Pons (tissue), 1 donor: ENCODE measurements at places on chromosomes 5 and 9.

DNA sequence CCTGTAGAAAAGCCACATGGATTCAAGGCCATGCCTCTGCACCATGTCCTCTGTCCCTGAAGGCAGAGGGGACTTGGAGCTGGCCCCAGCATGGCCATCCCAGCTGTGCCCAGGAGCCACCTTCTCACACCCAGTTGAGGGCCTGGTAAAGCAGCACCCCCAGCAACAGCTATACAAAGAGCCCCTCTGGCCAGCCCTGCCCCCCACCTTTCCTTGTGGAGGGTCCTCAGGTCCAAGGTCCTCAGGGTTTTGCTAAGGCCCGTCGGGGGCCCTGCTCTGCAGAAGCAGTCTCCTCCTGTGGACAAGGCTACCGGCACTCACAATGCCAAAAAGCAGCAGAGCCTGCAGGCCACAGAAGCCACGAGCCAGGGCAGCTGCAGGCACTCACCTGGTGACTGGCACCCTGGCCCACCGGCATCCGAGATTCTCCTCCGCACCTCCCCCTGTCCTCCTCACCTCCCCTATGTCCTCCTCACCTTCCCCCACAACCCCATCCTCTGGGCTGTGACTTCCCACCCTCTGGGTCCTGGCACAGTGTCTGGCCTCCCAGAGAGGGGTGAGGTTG, 39.9 kb upstream of the LPCAT1 start:
- DNase-seq, result peak; percentile 18

- peak; percentile 66 for DNase-seq
These were observed 22.2 kb upstream of the GLDC start for GRCh38 chr9:6667633-6668280.

DNA sequence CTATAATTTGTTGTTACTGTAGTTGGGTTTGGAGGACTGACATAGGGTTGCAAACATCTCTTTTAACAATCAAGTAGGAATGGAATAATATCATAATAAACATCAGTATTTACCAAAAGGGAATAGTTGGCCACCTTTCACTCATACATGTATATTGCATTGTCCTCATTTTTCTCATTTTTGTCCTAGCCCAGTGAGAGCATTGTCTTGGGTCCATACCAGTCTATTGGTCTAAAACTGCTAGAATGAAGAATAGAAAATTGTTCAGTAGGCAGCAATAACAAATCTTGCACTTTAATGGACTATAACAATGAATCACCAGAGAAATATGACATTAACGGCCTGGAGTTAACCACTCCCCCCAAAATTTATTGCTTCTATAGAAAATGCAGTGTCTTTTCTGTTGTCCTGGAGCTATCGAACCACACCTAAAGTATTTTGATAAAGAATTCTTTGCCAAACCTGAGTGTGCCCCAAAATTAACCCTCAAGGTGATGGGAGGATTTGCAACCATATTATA, 80.9 kb upstream of the IL33 start:
- no peak for DNase-seq

- DNase-seq, result no peak
These were observed 31.7 kb downstream of the SARDH start for GRCh38 chr9:133706307-133707050.

DNA sequence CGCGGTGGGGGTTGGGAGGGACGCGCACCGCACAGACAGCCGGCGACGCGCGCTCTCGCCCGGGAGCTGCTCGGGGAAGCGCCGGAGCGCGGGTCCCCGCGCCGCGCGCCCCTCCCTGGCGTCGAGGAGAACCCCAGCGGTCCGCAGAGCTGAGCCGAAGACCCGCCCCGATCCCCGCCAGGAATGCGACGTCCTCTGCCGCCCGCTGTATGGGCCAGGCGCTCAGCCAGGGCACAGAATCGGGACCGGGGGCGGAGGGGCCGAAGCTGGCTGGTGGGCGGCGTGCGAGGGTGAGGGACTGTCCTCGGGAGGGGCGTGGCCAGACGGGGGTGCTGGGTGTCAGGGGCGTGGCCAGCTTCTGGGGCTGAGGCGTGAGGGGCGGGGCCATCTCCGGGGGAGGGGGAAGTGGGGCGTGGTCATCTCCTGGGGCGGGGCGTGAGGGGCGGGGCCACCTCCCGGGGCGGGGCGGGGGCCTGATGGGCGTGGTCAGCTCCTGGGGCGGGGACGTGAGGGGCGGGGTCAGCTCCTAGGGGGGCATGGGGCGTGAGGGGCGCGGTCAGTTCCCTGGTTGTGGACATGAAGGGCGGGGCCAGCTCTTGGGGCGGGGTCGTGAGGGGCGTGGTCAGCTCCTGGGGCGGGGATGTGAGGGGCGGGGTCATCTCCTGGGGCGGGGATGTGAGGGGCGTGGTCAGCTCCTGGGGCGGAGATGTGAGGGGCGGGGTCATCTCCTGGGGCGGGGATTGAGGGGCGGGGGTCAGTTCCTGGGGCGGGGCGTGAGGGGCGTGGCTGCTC, 965 bp downstream of the PTGDS start:
- DNase-seq, result peak; percentile 88

DNA sequence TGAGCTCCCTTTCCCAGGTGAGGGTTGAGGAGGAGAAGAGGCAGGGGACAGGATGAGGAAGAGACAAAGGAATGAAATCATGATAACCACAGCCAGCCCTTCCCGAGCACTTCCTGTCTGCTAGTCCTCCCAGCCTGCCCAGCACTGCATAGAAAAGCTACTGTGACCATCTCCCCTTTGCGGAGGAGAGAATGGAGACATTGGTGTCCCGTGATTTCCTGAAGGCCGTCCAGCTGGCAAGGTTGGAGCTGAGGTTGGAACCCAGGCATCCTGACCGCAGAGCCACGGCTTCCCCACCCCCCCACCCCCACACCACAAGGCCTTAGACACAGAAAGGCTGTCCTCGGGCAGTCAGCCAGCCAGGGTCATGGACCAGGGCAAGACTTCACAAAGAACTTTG, 131.1 kb upstream of the ICE1 start:
- no peak for DNase-seq

- peak; percentile 40 for DNase-seq
These were observed 8.4 kb upstream of the RUSC2 start for GRCh38 chr9:35481347-35481975.

DNA sequence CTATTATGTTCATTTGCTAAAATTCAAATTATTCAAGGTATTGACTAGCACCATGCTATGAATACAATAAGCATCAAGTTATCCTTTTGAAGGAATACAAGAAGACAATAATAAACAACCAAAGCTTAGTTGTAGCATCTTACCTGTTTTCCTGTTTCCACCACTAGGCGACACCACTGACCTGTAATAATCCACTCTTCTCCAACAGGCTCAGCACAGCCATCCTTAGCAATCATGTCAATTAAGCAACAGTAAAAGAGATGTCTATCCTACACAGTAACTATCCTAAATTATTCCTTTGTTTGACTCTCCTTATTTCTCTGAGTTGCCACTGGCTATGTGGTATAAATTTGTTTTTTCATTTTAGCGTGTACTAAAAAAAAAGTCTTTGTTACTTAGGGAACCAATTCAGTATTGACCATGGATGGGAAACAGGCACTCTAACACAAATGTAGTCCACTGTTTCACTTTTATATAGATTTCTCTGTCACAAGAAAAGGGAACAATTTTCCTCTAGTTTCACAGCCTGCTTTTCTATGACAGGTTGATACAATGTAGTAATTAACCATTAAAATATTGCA, 46.2 kb downstream of the PCA3 start:
- peak; percentile 88 for DNase-seq

- no peak for DNase-seq
These were observed 28.9 kb upstream of the KCNN2 start for GRCh38 chr5:114332925-114333324.

DNA sequence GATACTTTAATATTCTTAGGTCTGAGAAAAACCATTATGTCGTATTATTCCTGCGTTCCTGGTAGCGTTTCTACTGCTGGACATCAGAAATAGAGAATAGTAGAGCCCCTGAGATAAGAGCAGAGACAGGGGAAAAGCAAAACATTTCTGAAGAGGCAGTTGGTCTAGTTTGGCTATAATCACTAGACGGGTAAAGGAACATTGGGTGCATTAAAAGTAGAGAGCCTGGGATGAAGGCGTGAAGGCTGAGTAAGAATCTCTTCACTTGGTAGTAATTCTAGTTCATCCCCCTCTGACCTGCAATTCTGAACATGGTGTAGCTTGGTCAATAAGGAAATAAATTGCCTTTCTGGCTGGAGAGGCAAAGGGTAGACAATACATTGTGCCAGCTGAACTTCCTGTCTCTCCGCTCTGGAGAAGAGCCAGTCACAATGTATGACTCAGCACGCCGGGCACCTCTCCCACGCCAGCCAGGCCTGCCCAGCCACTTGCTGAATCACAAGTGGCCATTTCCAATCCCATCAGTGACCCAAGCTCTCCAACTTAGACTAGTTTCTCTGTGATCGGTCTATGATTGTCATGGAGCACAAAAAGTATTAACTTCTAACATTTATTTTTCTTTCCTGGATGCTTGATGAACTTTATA, 75.4 kb downstream of the STK32A start:
- DNase-seq, result peak; percentile 47

DNA sequence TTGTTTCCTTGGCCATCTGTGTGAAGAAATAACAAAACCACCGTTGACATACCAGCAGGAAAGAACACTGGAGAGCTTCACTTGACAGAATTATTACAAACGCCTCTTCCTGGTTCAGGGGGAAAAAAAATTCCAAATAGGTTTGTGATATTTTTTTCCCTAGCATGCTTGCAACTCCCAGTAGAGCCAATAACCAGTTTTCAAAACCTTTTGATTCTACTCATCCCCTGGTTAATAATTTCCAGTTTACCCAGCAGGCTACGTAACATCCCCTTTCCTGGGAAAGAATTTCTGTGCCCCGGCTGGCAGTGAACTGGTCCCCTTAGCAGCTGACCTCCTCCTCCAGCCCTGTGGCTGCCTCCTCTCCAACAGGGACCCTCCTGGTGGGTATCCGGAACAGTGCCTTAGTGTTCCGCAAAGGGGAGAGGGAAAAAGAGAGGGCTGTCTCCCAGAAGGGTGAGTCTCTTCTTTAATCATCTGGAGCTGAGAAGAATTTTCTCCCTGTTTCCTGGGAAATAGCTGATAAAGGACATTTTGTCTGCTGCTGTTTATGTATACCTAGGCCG, 72.8 kb upstream of the BOD1 start:
- peak; percentile 42 for DNase-seq

- no peak for DNase-seq
These were observed 2.1 kb upstream of the OSMR start for GRCh38 chr5:38843665-38844064.

GRCh38 chr9:126838895-126839294, 21.5 kb upstream of the ZBTB34 start:
- no peak for DNase-seq

- DNase-seq, result no peak
These were observed 53.1 kb downstream of the MRPL36 start for GRCh38 chr5:1746371-1747078.

DNA sequence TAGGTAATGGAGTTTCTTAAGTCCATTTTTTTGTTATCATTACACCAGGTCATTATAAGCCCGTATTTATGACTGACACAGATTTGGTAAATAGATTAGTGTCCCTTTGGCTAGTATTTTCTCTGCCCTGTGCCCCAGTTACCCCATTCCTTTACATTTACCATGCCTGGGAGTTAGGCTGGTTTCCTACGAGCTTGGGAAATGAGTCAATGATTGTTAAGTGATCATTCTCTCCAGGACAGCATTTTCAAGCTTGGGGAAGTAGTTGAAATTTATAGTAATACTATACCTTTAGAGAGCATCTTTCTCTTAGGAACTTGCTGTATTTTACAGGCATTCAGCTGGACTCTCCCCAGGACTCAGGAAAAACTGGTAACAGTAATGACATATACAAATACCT, 573.1 kb downstream of the TLE4 start:
- no peak for DNase-seq

GRCh38 chr9:69131682-69132081, 42.4 kb upstream of the TJP2 start:
- DNase-seq, result no peak

- DNase-seq, result peak; percentile 70
These were observed 14.7 kb upstream of the CCIN start for GRCh38 chr9:36154331-36154952.

DNA sequence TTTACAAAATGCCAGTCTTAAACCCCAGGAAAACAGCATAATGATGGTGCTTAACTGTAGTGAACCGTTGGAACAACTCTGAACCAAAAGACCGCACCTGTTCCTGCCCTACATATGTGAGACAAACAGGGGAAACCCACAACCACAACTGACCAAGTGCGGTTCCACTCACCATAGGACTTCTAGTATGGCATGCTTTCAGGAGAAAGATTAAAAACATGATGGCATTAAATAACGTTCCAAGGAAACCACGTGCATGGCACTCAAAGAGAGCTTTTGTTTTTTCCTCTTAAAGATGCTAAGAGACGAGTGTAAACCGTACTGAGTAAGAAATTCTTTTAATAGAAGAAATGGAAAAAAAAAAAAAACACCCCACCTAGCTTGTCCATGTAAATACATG, 119.8 kb downstream of the SSBP2 start:
- DNase-seq, result no peak

GRCh38 chr5:138471052-138471361, 5.7 kb downstream of the EGR1 start:
- DNase-seq, result no peak

DNA sequence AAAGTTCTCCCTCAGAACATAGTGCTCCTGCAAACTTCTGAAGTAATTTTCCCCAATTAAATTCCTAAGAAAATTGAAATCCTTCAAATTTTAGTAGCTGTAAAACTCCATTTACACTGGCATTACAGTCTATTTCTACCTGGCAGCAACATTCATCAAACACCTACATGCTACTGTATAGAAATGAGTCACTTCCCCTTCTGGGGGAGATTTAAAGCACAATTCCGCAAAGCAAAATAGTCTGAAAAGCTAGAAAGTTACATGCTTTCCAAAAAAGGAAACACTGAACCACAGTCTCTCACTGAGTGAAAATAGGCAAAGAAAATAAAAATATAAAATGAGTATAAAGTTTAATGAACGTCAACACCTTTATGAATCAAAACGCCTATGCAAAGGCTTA, 43.3 kb downstream of the MCTP1 start:
- DNase-seq, result no peak

- no peak for DNase-seq
These were observed 159.2 kb upstream of the GNA14 start for GRCh38 chr9:77807281-77807683.

GRCh38 chr5:8060235-8060952, 191.4 kb downstream of the MTRR start:
- DNase-seq, result no peak

DNA sequence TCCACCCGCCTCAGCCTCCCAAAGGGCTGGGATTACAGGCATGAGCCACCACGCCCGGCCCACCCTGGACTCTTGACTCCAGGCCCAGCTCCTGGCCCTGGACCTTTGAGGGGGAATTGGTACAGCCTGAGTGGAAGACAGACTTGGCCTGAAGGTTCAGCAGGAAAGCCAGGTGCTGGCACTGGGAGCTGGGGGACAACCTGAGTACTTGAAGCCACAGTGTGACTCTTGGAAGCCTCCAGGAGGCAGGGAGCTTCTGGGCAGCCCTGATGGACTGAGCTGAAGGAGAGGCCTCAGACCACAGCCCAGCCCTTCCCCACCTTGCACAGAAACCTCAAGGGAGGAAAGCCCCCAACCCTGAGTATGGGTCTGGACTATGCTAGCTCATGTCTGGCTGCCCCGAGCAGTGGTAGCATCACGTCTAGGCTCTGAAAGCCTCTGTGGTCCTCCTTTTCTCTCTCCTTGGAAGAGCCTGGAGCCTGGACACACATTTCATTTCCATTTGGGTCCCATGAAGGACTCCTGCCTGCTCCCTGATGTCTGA, 54.1 kb downstream of the RASGEF1C start:
- no peak for DNase-seq
